ENCODE measurements at places on chromosomes 7 and 10.
A peak's percentile ranks its signal among the peaks of the same experiment; 100 is the strongest.

DNA sequence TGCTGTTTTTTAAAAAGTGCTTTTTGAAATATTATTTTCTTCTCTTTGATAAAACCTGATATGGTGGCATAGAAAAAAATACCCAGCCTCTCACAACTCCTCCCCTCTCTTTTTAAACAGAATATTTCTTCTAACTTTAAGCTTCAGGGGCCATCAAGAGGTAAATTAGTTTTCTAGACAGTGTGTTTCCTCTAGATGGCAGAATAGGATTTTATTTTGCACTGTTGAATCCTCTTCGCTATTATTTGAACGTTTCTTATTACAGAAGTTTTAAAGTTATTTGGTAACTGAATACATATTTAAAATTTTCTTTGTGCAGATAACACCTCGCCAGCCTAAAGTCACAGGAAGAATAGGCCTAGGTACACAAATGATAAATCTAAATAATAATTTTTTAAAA is 30.3 kb downstream of the ARL5B start:
- DNase-seq = no peak

DNA sequence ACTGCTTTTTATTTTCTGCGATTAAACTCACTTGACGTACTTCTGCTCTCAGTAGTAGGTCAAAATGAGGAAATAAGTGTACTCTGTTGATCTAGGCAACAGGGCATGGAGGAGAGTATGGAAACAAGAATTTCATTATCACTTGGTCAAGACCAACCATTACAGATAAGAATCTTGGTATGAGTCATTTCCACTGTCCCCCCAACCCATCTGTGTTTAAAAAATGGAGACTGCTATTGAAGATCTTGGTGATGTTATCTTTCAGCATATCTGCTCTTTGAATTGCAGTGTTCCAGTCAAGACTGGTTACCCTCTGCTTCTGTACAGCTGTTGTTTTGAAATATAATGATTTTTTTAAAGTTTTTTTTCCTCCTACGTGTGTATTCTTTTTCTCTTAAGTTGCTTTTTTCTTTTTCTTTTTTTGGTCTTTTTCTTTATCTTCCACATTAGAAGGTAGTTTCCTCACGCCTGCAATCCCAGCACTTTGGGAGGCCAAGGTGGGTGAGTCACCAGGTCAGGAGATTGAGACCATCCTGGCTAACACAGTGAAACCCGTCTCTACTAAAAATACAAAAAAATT is 11.7 kb downstream of the STAM start:
- no peak for DNase-seq

DNA sequence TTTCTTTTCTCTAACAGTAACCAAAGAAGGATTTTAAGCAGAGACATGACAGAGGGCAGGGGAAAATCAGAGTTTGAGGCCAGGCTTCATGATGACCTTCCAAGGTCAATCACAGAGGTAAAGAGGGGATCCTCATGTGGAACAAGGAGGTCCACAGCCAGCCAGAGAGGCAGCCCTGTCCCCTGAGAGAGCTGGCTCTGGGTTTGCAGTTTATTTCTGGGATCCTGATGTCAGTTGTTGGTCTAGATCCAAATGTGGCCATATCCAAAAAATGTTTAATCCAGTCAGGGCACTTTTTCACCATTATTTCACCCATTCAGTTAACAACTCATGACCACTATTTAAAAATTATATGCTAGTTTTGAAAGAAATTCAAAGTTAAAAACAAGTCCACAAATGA is 45.6 kb downstream of the GPR141 start:
- DNase-seq = no peak

- DNase-seq = no peak
These were observed 35.2 kb downstream of the FAM53B start for GRCh38 chr10:124708922-124709520.

GRCh38 chr10:117139581-117140524 is 1.8 kb upstream of the VAX1 start:
- DNase-seq = no peak

GRCh38 chr7:21641546-21641945 is 98.7 kb downstream of the DNAH11 start:
- no peak for DNase-seq

GRCh38 chr7:64886956-64887545 is 16.0 kb upstream of the ZNF273 start:
- DNase-seq = no peak

DNA sequence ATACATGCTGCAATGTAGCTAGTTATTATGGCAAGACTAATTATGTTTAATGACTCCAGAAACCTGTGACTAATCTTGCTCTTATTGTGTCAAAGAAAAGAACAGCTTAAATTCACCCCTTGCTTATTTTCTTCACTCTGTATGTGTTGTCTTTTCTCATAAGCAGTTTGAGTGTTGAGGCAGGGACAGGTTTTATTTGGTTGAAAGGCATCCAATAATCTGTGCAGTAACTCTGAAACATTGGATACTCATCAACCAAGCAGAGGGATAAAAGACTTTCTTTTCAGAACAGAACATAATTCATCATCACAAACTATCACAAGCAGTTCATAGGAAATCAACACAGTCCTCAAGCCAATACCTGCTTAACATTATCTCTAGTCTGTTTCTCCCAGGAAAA is 797.6 kb upstream of the MBL2 start:
- no peak for DNase-seq

- no peak for DNase-seq
These were observed 56.8 kb upstream of the LANCL2 start for GRCh38 chr7:55308186-55308929.

DNA sequence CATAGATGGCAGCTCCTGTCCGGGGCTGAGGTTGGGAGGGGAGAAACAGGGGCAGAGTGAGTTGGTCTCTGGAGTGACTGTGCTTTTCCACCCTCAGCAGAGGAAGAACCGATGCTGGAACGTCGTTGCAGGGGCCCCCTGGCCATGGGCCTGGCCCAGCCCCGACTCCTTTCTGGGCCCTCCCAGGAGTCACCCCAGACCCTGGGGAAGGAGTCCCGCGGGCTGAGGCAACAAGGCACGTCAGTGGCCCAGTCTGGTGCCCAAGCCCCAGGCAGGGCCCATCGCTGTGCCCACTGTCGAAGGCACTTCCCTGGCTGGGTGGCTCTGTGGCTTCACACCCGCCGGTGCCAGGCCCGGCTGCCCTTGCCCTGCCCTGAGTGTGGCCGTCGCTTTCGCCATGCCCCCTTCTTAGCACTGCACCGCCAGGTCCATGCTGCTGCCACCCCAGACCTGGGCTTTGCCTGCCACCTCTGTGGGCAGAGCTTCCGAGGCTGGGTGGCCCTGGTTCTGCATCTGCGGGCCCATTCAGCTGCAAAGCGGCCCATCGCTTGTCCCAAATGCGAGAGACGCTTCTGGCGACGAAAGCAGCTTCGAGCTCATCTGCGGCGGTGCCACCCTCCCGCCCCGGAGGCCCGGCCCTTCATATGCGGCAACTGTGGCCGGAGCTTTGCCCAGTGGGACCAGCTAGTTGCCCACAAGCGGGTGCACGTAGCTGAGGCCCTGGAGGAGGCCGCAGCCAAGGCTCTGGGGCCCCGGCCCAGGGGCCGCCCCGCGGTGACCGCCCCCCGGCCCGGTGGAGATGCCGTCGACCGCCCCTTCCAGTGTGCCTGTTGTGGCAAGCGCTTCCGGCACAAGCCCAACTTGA is 2.7 kb downstream of the REPIN1 start:
- DNase-seq = no peak

GRCh38 chr7:99790407-99790806 is 6.4 kb upstream of the CYP3A4 start:
- DNase-seq = no peak

DNA sequence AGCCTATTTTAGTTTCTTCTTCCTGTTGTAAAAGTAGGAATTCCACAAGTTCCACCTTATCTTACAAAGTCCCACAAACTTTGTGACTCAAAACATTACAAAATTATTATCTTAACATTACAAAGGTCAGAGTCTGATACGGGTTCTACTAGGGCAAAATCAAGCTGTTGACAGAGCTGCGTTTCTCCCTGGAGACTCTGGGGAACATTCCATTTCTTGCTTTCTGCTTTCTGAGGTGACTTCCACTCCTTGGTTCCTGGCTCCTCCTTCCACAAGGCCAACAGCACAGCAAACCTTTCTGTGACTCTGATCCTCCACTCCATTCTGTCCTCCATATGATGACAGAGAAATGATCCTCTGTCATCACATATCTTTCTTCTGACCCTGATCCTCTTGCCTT is 10.6 kb downstream of the OR2F1 start:
- no peak for DNase-seq

GRCh38 chr10:14781763-14782162 is 7.1 kb upstream of the FAM107B start:
- no peak for DNase-seq

GRCh38 chr7:30225863-30226613 is 58.4 kb upstream of the ZNRF2 start:
- DNase-seq = no peak

DNA sequence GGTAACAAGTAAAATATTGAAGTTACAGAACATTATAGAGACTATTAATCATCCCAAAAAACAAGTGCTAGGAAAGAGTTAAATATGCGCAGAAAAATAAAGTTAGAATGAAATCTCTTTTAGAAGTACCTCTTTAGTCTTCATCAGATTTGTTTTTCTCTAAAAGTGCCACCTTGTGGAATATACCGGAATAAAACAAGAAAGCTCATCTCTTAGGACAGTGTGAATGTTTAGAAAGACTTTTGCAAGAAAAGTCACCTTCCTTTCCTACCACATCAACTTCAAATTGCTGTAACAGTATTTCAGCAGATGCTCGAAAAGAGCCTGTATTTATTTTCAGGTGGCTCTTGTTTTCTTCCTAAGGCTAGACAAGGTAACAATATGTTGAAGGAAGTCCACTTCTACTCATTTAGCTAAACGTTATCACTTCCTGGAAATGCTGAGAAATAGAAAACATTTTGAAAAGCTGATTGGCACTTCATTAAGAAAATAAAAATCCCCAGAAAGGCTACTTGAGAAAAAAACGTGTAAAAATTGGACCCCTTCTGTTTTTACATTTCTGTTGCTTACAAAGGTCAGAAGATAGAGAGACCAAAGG is 19.8 kb upstream of the FAM133B start:
- DNase-seq = no peak

- DNase-seq = no peak
These were observed 74.2 kb downstream of the DNAJB6 start for GRCh38 chr7:157410831-157411556.

- DNase-seq = no peak
These were observed 76.8 kb downstream of the CLEC2L start for GRCh38 chr7:139600306-139600705.

DNA sequence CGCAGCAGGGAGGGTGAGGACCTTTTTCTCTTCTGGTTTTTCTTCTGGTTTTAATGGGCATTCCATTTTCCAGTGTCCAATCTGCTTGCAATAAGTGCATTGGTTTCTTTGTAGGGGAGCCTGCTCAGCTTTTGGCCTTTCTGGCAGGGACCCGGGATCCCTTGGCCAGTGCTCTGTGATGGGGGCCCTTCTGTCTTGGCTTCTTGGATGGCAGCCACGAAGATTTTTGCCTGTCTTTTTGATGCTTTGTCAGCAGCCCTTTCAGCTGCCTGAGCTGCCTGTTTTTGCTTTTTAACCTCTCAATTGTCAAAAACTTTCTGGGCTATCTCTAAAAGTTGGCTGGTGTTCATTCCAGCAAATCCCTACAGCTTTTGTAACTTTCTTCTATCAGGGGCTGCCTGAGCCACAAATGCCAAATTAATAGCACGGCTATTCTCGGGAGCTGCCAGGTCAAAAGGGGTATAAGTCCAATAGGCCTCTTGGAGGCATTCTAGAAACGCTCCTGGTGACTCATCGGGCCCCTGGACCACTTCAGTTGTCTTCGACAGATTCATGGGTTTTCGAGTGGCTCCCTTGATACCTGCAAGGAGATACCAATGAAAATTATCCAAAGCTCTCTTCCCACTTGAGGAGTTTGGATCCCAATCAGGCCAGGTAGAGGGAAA is 179.9 kb upstream of the MBL2 start:
- no peak for DNase-seq

GRCh38 chr10:5666008-5666840 is at the start of gene ASB13:
ASB13 (minus strand) TSS chr10:5666595; CDS start chr10:5666551, 44 bp downstream.
- peak; percentile 46 for DNase-seq

DNA sequence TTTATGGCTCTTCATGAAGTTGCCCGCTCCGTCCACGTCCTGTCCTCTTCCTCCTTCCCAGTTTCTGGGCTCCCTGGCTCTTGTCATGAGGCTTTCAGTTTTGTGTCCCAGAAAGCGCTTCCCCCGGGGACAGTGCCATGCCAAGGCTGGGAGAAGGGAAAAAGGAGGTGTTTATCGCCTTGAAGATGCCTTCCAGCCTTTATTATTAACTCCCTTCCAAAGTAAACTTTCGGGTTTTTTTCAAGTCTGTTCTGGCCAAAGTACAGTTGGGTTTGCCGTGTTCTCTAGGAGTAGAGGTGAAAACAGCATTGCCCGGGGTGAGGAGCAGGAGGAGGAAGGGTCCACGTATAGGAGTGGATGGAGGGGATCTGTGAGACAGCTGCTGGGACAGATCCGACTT is 117.2 kb downstream of the CUX1 start:
- DNase-seq = no peak

DNA sequence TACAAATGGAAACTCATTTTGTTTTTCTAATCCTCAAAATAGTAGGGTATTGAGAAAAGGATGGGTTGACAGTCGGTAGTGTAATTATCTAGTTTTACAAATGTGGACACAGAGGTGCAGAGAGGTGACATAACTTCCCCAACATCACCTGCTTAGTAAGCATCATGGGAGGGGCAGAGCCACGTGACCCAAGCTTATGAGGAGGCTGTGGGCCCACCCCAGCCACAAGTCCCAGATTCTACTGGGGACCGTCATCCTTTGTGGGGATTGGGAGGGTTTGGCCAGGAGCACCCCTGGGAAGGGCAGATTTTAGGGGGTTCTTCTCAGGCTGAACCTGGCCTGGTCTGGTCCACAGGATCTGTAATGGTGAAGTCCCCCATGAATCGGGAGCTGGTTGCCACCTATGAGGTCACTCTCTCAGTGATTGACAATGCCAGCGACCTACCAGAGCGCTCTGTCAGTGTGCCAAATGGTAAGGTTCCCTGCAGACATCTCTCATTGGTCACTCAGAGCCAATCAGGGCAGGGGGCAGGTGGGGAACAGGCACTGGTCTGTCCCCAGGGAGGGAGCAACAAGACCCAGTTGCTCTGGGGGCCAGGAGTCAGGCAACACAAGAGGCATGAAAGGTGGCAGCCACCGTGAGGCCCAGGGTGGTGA is 23.6 kb upstream of the VSIR start:
- no peak for DNase-seq

DNA sequence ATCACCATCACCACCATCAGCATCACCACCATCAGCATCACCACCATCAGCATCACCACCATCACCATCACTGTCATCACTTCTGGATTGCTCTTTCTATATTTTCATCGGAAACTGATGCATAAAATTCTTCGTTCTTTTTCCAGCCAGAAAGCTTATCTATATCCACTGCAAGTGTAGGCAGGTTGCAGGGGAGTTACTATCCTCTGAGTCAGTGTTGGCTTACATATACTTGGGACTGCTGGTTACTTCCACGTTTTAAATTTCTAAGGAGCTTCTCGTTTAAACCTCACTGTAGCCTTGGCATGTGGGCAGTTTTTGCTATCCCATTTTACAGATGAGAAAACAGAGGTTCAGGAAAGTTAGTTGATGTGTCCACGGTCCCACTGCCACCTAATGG is 66.1 kb downstream of the FOXL3 start:
- no peak for DNase-seq

GRCh38 chr7:106012935-106013439 is 49.9 kb downstream of the CDHR3 start:
- DNase-seq = no peak

Measured in stimulated activated CD4-positive, alpha-beta T cell treated with anti-CD3 and anti-CD28 coated beads, Interleukin-4, amount 100 ng/mL, for 4 hours (primary cell).